ENCODE measurements at places on chromosomes 2 and 18.

GRCh38 chr2:158740127-158740526 lies 55.0 kb upstream of the DAPL1 start:
- DNase-seq: no peak

DNA sequence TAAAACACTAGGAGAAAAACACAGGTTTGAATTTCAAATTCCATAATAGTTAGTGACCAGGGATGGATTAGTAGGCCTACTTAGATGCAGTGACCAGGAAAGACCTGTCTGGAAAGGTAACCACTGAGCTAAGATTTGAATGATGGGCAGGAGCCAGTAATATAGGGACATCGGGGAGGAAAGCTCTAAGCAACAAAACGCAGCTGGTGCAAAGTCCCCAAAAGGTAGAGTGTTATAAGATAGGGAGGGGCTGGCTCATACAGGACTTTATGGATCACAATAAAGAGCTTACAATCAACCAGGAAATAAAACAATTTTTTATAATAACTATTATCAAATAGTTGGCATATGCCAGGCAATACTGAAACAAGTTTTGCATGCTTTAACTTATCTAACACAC lies 849.4 kb downstream of the LRRTM4 start:
- DNase-seq: no peak

- no peak for DNase-seq
Observed at GRCh38 chr2:204662956-204663355, 117.7 kb downstream of the PARD3B start.

DNA sequence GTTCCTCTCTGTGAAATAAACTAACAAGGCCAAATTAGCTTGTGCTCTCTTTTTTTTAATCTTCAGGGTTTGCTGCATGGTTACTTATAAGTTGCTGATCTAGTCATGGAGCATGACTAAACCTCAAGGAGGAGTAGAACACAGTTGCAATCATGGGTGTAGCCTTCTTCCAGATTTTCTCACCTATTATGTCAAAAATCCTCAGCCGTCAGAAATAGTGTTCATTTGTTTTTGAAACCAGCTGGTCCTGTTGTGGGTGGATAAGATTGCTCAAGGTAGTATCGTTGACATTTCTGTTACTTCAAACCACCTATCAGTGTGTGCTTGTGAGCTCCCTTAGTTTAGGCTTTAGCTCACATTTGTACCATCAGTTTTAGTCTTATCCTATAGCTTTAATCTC lies 11.2 kb downstream of the RELCH start:
- DNase-seq: no peak

DNA sequence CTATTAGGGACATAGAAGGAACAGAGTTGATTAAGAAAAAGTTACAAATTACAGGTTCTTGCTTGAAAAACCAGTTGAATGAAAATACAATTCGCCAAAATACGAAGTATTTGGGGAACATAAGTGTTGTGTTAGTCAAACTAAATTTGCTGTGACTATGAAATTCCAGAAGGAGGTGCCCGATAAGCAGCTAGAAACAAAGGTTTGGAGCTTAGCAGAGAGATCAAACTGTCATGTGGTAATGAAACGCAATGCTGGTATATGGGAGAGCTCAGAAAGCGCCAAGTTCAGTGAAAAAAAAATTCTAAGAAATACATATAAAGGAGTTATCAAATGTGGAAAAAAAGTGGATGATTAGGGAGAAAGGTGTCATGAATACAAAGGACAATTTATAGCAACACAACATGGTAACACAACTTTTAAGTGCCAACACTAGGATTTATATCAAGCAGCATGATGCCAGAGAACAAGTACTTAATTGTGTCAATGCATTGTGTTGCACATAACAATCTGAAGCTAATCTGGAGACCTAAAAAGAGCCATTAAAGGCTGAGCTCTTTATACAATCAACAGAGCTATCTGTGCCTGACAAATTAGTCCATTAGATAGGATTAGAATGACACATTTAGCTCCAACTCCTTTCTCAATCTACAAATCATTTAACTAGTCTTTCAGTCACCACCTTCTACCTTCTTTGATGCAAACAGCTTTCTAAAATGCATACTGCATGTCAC lies 31.2 kb downstream of the SMAD2 start:
- no peak for DNase-seq

Measured in NCI-H774 (cell line).